ENCODE measurements at places on chromosomes 5 and 9.
A peak's percentile ranks its signal among the peaks of the same experiment; 100 is the strongest.

DNA sequence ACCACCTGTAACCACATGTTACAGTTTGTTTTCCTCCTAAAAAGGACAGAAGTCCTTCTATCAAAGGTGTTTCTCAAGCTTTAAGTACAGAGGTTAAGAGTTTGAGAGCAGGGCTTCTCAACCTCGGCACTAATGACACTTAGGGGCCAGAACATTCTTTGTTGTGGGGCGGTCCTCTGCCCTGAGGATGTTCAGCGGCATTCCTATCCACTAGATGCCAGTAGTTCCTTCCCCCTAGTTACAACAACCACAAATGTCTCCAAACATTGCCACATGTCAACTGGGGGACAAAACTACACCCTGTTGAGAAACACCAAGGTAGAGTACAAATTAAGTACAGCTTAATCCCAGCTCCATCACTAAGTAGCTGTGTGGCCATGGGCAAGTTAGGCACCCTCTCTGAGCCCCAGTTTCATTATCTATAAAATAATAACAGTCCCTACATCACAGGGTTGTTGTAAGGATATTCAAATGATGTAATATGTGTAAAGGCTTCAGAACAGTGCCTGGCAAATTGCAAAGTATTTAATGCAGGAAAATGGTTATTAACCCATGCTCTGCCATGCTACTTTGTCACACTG is 44.6 kb downstream of the PIP5K1B start:
- no peak for DNase-seq

DNA sequence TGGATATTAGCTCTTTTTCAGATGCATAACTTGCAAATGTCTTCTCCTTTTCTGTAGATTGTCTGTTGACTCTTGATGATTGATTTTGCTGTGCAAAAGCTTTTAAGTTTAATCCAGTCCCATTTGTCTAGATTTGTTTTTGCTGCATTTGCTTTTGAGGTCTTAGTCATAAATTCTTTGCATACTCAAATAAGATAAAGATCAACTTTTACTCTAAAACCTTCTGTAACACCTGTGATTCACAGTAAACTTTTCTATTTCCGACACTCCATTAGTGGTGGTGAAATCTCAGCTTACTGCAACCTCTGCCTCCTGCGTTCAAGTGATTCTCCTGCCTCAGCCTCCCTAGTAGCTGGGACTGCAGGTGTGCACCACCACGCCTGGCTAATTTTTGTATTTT is 239.0 kb upstream of the ST8SIA4 start:
- DNase-seq: no peak

GRCh38 chr9:34988218-34989002 is 1.1 kb upstream of the DNAJB5 start:
- DNase-seq: no peak

DNA sequence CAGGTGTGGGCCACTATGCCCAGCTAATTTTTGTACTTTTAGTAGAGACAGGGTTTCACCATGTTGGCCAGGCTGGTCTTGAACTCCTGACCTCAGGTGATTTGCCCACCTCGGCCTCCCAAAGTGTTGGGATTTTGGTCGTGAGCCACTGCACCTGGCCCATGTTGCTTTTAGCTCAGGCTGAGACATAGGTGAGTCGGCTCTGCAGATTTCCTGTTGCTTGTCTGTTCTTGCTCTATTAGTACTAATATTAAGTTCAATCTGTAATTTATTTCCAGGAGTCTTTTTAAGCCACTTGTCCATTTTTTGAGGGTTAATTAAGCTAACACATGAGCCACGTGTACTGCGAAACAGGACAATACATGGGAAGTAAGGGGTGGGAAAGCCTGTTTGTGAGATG is 21.4 kb upstream of the BASP1 start:
- DNase-seq: no peak

GRCh38 chr9:87336407-87336806 is 161.3 kb upstream of the DAPK1 start:
- DNase-seq: peak; percentile 26

DNA sequence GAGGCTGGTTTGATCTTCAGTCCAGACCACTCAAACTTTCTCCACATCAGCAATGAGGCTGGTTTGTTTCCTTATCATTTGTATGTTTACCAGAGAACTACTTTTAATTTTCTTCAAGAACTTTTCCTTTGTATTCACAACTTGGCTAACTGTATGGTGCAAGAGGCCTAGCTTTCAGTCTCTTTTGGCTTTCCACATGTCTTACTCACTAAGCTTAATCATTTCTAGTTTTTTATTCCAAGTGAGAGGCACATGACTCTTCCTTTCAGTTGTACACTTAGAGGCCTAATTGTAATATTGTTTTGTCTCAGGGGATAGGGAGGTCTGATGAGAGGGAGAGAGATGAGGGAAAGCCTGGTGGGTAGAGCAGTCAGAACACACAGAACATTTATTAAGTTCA is 554.0 kb upstream of the ARRDC3 start:
- no peak for DNase-seq

GRCh38 chr5:173045474-173045873 is 10.7 kb upstream of the CREBRF start:
- DNase-seq: no peak

- DNase-seq: no peak
Measured at GRCh38 chr9:132237481-132237880, 75.6 kb downstream of the NTNG2 start.

DNA sequence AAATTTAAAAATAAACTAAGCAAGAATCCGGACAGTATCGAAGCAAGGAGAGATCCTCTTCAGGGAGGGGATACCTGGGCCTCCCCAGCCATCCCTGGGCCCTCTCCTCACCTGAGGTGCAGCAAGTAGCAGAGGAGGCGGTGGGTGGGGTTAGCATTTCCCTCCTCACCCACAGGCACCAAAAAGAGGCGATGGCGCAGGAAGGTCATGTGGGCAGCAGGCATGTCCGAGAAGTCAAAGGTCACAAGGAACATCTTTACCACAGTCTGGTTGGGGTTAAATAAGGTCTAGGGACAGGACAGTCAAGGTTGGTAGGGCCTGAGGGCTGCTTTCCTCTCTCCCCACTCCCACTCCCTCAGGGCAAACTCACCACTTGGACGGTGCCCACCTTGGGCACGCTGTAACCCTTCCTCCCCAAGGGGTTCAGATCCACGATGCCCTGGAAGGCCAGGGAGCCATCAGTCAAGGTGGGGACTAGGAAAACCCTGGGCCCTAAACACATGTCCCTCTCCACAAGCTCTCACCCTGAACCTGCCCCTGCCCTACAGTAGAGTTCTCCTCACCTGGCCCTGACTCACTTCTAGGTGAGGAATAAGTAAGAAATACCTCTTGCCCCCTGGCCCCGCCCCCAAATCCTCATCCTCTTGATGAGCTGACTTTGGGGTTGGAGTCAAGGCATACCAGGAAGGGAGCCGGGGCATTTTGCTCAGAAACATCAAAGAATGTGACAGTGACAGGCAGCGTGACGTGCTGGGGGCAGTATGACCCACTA is 2.8 kb upstream of the STOML2 start:
- no peak for DNase-seq

DNA sequence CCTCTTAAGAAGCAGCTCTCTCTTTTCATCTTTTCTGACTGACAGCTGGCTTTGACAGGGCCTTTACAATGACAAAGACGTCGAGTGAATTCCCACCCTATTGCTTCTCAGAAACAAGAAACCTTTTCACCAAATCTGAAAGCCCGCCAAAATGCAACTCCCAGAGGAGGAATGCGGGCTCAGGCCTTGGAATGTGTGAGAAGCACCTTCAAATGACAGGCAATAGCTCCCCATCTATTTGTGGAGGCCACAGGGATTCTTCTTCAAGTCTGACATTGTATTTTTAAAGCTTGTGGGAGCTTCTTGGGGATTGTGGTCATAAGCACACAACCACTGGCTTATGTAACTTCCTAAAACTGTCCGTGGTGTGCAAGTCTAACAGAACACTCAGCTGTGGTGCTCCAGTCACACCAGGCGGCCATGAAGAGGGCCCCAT is 72.7 kb downstream of the DPYSL3 start:
- no peak for DNase-seq
